ENCODE measurements at places on chromosomes 3 and 15. TPM values are rescaled to one million over a fixed set of nuclear protein-coding genes. Genes with fewer than 3 reads are reported as not detected.

- no peak for DNase-seq
Observed at GRCh38 chr15:92161039-92161670, 232.5 kb upstream of the ST8SIA2 start.

- DNase-seq: no peak
Observed at GRCh38 chr15:34783991-34784390, 11.4 kb downstream of the ACTC1 start.

- no peak for DNase-seq
Observed at GRCh38 chr3:43969944-43970343, 271.7 kb upstream of the TOPAZ1 start.

- no peak for DNase-seq
Observed at GRCh38 chr3:191085091-191085490, 114.0 kb upstream of the OSTN start.

DNA sequence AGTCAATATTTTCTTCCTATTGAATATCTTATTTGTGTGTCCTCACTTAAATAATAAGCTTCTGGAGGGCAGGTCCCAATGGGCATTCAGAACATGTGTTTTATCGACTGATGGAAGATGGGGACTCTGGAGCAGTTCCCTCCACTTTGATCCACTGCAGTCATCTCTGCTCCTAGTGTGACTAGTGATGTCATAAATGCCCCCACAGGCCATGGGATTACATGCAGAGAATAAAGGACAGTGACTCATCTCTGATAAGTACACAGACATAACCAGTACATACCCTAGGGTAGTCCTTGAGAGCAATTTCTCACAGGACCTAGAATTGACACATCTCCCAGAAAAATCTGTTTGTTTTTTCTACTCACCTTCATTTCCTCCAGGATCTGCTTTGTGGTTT lies 49.4 kb upstream of the FMN1 start:
- DNase-seq: no peak

DNA sequence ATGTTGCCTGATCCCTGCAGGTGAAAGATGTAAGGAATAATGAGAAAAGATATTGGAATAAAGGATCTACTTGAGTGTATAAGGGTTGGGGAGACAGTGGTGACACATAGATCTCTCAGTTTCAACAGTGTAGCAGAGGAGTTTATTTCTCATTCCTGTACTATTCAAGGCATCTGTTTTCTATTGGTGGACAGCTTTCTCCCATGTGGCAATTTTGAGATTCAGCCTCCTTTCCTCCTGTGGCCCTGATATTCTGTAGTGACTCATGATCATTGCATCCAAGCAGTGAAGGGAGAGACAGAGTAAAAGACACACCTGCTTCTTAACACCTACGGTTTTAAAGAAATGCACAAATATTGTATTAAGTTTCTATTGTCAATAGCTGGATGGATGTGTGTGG lies 327.6 kb downstream of the GRM7 start:
- no peak for DNase-seq

DNA sequence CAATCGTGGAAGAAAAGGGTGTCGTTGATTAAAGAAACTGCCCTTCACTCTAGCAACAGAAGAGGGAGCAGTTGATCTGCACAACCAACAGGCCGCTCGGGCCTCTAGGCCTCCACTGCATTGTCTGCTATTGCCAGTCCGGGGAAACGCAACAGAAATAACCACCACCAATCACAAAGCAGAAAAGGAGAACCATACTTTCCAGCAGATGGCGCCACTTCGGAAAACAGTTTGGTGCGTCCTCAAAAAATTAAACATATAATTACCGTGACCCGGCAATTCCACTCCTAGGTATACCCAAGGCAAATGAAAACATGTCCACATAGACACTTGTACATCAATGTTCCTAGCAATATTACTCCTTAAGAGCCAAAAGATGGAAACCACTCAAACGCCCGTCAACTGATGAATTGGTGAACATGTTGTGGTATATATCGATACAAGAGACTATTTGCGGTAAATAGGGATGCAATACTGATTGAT lies 154.1 kb downstream of the TJP1 start:
- DNase-seq: peak; percentile 68

- DNase-seq: no peak
Observed at GRCh38 chr3:60660026-60660425, 591.2 kb downstream of the FHIT start.

DNA sequence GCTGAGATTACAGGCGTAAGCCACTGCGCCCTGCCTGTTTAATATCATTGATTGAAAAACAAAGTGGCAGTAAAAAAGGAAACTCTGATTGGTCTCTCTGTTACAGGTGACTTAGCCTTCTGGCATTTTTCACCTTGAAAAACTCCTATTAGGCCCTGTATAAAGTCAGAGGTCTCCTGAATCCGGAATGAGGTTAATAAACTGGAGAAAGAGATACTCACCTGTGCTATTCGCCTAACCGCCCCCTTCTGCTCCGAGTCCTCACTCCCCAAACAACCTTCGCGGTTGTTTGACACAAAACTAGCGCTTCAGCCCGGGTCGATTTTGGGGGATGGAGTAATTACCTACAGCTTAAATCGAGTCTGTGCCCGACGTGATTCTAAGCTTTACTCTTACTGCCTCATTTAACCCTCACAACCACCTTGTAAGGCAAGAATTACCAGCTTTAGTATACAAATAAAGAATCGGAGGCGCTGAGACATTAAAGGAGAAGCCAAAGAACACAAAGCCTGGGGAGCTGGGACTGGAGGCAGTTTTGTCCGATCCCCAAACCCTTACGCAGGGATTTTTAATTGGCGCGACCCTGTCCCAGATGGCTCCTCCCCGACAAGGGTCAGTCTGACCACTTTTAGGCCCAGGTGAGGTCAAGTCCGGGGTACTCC lies 441 bp downstream of the CEP70 start:
- no peak for DNase-seq

- no peak for DNase-seq
Observed at GRCh38 chr15:65416845-65417416, 5.8 kb downstream of the IGDCC4 start.

- DNase-seq: no peak
Observed at GRCh38 chr3:7813365-7813764, 688.3 kb upstream of the LMCD1 start.

GRCh38 chr3:12871404-12871983 lies 30.1 kb upstream of the RPL32 start:
- no peak for DNase-seq

GRCh38 chr15:89320200-89320599 lies 14.4 kb downstream of the POLG start:
- DNase-seq: no peak

GRCh38 chr3:3170998-3171397 lies 8.5 kb downstream of the CRBN start:
- peak; percentile 11 for DNase-seq

GRCh38 chr15:47961401-47962090 lies 159.2 kb upstream of the SLC24A5 start:
- no peak for DNase-seq

DNA sequence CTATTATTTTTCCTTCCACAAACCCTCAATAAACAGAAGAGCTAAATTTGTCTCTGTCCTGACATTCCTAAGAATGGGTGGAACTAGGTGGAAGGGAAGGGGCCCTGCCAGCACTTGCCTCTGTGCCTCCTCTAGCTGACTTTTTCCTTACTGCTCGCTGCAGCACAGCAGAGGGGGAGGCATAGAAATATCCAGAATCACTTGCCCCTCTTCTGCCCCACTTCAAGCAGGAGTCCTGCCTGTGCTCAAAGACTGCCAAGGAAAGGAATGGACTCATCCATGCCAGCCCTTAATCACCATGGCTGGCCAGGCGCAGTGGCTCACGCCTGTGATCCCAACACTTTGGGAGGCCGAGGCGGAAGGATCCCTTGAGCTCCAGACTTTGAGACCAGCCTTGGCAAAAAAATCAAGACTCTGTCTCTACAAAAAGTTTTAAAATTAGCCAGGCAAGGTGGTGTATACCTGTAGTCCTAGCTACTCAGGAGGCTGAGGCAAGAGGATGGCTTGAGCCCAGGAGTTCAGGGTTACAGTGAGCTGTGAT lies 51.8 kb downstream of the ADCY5 start:
- no peak for DNase-seq

DNA sequence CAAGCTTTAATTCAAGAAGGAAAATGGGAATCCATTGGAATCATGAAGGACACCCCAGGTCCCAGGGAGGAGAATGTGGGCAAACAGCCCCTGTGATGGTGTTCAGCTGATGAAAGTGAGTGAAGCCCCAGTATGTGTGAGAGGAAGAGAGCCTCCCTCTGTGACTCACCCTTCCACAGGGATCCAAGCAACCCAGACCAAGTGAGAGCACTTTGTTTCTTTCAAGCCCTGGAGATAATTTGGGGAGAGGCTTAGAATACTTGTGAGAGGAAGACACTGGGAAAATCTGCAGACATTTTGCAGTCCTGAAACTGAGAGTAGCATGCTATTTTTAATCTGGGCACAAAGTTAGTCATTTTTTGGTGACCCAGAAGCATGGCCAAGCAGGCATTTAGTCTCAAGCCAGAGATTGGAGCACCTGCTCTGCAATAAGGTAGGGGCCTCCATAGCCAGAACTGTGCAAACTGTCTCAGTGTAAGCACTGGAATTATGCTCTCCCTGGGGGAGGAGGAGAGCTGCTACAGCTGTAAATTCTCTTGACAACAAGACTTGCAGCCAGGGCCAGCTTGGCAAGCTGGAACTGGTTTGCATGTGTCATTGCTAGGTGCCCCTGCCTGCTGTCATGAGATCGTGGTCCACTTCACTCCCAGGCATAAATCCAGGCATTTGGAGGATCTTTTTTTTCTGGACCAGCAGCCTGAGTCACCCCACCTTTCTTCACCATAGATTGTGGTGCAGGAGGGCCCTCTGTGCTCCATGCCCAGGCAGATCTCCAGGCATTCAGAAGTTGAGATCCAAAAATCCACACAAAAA lies 537.8 kb upstream of the DPPA4 start:
- no peak for DNase-seq

DNA sequence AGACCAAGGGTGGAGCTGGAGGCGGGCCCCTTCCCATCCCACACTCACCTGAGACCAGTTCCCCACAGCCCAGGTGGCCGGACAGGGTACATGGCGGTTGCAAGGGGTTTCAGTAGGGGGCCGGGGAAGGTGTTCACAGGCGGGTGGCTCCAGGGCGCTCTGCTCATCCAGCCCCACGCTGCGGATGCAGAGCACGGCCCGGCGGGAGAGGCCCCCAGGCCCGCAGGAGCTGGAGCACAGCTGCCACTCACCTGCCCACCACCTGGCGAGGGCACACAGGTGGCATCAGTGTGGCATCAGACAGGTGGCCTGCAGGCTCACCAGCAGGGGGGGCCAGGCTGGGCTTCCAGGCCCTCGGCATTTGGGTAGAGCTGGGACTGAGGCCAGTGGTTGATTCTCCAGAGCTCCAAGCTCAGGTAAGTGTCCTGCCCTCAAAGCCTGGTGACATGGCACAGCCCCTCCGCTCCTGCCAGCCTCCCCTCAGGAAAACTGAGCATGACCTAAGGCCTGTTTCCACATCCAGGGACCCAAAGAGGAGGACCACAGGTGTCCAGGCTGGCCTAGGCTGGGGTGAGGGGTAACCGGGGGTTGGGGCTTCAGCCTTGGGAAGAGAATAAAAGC lies 43.8 kb downstream of the ADAMTS7 start:
- no peak for DNase-seq

- DNase-seq: no peak
Observed at GRCh38 chr3:80771085-80771484, 990.4 kb downstream of the GBE1 start.

- DNase-seq: no peak
Observed at GRCh38 chr3:72105306-72105705, 320.4 kb upstream of the PROK2 start.

The VEPH1 gene
- total RNA-seq: 13.0 TPM

The TP53BP1 gene
- total RNA-seq: 157 TPM

The NAALADL2 gene
- 4.9 TPM for total RNA-seq

The PIGBOS1 gene
- 7.7 TPM for total RNA-seq

The LYZL4 gene
- total RNA-seq: not detected

The SLC12A1 gene
- total RNA-seq: 1.6 TPM

The CSPG4 gene
- 4.5 TPM for total RNA-seq

The CFAP161 gene
- 6.9 TPM for total RNA-seq

The ESYT3 gene
- 0.41 TPM for total RNA-seq

The XCR1 gene
- not detected for total RNA-seq

The SST gene
- 28.5 TPM for total RNA-seq

The ST3GAL6 gene
- 18.3 TPM for total RNA-seq

The CSPG5 gene
- 115 TPM for total RNA-seq

The HRH1 gene
- 2.0 TPM for total RNA-seq

The ATP10A gene
- total RNA-seq: 0.82 TPM

The PLA2G4B gene
- 2.4 TPM for total RNA-seq

The NEDD4 gene
- 5.7 TPM for total RNA-seq
